ENCODE measurements at places on chromosomes 11 and 22. TPM values are rescaled to one million over a fixed set of nuclear protein-coding genes. Genes with fewer than 3 reads are reported as not detected.

DNA sequence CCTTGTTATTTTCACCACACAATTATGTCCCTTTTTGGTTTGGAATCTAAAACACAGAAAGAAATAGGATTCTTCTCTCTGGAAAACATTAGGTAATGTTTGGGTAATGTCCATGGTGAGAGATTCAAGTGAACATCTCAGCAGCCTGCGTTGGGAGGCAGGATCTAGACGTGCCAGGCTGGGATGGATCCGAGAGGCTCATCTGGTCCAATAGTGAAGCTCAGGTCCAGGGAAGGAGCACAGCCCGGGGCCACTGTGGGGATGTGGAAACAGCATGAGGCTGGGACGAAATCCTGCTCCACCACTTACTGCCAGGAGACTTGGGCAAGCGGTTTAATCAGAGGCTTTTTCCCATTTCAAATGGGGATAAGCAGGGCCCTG is 109.9 kb downstream of the CSNK2A3 start:
- DNase-seq = peak; percentile 11

TMEM138 gene
- 33.9 TPM for total RNA-seq

DNA sequence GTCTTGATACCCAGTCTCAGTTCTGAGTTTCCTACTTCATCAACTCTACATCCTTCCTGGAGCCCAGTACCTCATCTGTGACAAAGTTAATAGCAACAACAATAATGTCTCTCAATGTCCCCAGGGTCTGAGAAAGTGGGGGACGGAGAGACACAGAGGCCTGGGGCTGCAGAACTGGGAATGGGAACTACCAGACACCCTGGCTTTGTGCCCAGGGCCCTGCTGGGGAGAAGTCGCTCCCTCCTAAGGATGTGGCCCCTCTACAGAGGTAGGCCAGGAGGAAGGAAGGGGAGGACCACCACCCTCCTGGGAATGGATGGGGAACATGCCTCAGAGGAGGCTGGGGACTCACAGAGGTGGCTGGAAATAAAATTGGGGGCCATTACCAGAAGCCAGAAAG is 5.5 kb downstream of the PRG3 start:
- DNase-seq = no peak

- no peak for DNase-seq
Measured at GRCh38 chr22:39980596-39980995, 14.2 kb upstream of the FAM83F start.

DNA sequence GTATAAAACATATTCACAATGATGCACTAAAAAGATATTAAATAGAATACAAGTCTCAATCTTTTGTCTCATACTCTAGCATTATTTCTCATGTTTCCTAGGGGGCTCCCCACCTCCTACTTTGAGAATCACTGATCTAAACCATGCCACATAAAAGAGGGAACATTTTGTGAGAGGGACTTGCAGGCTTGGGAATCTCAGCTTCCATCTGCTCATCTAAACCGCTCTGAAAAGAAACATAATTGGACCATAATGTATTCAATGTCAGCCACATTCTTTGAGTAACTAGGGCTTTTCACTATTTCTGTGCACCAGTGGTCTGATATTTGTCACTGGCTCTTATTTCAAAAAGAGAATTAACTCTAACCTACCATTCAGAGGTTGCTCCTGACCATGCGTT is 6.4 kb upstream of the CSRP3 start:
- no peak for DNase-seq

HTR3A gene
- total RNA-seq = 0.67 TPM

RBFOX2 gene
- 34.3 TPM for total RNA-seq

All from left colon (tissue), 2 donors.